ENCODE measurements at places on chromosomes 2 and 18. TPM values are rescaled to one million over a fixed set of nuclear protein-coding genes. Genes with fewer than 3 reads are reported as not detected.

RFX8 gene
- 0.28 TPM for total RNA-seq

SRBD1 gene
- total RNA-seq, result 15.0 TPM

HSBP1L1 gene
- 2.0 TPM for total RNA-seq

DSEL gene
- total RNA-seq, result 7.8 TPM

STON1 gene
- total RNA-seq, result 11.3 TPM

SDC1 gene
- 0.47 TPM for total RNA-seq
